ENCODE measurements at places on chromosomes 3 and 15.

- DNase-seq = no peak
Observed at GRCh38 chr3:106590216-106590615, 721.4 kb upstream of the CBLB start.

- DNase-seq = no peak
Observed at GRCh38 chr3:123322866-123323265, 121.1 kb downstream of the SEC22A start.

DNA sequence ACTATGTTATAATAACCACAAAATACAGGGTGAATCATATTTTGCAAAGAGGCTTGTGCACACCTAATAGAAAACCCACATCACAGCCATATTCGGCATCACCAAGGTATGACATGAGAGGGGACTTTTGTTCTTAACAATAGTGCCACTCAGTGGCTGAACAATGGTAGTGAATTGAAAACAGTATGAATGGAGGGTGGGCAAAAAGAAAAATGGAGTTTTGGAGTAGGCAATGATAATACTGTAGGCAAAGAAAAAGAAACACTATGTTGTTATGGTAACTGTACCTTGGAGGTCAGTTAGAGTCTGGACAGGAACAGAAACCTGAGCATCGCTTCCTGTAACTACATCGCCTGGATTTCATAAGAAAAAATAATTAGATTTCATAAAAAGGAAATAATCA lies 348.6 kb downstream of the PLCL2 start:
- no peak for DNase-seq

DNA sequence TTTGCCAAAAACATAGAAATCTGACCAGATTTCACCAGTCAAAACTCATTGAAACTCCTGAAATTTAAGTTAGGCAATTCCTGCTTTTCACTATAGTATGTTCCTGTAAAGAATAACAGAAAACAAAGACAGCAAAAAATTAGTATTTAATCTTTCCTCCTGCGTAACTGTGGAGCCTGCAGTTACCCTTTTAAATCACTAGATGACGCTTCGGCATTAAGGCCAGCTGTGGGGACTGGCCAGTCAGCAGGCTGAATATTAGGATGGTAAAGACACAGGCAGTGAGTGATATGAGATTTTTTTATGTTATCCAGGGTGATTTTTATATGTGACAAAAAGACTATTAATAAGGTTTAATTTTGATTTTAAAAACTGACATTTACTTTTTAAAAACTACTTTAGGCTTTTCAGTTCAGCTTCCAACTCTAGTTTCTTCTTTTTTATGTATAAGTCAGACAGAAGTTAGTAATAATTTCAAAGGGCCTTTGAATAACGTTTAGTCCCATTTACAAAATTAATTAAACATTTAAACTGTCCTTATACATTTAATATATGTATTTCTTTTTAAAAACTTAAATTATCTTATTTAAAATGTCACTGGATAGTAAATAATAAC lies 165.1 kb downstream of the PPM1L start:
- peak; percentile 14 for DNase-seq

- DNase-seq = no peak
Observed at GRCh38 chr3:151753846-151754245, 20.1 kb downstream of the AADACL2 start.

- no peak for DNase-seq
Observed at GRCh38 chr3:126191246-126191645, 10.9 kb upstream of the ALDH1L1 start.

DNA sequence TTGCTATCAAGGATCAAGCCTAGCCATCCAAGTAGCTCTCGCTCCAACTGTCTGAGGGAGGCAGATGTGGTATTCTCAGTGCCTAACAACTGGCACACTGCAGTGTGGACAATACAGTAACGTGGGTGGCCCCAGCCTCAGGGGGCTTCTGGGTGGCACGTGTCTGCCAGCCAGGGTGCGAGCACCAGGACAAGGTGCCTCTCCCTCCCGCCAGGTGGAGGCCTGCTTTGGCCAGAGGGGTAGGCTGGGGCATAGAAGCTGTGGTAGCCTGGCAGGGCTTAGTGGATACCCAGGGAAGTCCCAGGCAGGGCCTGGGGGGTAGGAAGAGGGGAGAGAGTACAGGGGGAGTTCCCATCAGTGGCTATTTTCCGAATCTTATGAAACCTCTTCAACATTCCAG lies 234.0 kb downstream of the PLCL2 start:
- DNase-seq = no peak

GRCh38 chr3:60584250-60584649 lies 667.0 kb downstream of the FHIT start:
- DNase-seq = no peak

DNA sequence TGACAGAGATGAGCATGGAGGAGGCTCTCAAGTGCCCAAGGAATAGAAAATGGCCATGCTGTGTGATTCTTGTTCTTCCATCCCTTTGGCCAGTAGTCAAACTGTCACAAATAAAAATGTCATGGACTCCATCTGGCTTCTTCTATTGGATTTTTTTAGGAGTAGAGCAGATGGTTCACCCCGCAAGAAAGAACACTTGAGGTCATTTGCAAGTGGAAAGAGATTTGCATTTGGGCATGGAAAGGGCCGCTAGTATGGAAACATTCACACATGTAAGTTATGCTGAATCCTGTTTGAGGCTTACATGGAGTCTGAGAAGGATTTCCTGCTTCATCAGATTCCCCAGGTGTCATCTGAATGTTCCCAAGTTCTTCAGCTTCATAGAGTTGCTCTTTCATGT lies 53.1 kb upstream of the CFAP161 start:
- DNase-seq = no peak

- no peak for DNase-seq
Observed at GRCh38 chr3:64207289-64208080, 17.8 kb downstream of the PRICKLE2 start.

DNA sequence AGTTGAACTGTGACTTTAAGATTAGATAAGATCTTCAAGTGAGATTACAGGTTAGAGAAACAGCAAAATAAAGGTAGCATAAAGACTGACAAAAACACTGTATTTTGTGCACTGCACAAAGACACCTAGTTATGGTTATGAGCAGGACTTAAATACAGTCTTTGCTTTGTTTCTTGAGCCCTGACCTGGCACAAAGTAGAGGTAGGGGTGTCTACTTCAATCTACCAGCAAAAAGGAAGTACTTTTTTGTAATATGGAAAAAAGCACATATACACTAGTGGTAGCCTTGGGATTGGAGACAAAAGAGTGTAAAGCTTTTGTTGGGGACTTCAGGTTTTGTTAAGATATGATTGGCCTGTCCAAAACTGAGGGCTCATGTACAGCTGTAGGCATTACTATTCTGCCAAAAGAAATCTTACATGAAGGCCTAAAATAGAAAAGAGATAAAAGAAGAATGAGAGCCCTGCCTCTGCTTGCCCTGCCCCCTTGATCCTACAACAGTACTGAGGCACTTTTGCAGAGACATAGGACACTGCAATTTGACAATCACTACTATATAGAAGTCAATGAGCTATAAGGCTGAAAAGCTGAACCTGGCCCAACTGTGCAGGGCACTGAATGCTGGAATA lies 194.3 kb downstream of the CBLB start:
- no peak for DNase-seq

DNA sequence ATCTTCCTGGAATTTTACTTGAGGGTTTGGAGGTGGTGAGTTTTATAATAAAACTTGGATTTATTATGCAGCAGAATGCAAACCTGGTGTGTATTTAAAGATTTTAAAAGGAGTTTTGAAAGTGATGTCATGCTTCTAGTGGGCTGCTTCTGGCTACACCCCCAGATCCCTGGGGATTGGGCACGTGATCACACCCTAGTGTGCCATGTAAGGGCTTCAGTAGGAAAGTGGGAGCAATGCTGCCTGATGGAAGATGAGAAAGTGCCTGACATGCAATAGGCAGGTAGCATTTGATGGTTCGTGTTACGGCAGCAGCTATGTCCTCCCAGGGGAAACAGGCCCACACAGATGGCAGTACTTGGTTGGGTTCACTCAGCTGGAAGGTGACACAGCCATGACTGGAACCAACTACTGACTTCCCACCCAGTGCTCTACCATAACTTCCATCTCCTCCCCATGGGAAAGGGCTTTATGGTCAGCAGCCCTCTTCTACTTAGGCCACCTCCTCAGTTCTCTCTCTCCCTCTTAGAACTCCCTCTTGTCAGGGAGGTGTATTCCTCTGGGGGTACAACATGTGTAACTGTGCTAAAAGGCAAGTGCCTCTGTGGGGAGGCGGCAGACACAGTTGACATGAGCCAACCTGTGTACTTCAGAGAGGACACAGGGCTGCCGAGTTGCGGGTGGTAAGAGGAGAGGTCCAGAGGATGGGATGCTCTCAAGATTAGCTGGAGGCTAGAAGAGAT lies 5.6 kb downstream of the ITPKA start:
- no peak for DNase-seq

- DNase-seq = no peak
Observed at GRCh38 chr3:70488131-70488530, 175.7 kb upstream of the MDFIC2 start.
